Stimulated activated CD4-positive, alpha-beta T cell treated with anti-CD3 and anti-CD28 coated beads, Interleukin-1b, Interleukin-23, amount 100 ng/mL, for 4 hours (primary cell): ENCODE measurements at places on chromosomes 12 and 14.

DNA sequence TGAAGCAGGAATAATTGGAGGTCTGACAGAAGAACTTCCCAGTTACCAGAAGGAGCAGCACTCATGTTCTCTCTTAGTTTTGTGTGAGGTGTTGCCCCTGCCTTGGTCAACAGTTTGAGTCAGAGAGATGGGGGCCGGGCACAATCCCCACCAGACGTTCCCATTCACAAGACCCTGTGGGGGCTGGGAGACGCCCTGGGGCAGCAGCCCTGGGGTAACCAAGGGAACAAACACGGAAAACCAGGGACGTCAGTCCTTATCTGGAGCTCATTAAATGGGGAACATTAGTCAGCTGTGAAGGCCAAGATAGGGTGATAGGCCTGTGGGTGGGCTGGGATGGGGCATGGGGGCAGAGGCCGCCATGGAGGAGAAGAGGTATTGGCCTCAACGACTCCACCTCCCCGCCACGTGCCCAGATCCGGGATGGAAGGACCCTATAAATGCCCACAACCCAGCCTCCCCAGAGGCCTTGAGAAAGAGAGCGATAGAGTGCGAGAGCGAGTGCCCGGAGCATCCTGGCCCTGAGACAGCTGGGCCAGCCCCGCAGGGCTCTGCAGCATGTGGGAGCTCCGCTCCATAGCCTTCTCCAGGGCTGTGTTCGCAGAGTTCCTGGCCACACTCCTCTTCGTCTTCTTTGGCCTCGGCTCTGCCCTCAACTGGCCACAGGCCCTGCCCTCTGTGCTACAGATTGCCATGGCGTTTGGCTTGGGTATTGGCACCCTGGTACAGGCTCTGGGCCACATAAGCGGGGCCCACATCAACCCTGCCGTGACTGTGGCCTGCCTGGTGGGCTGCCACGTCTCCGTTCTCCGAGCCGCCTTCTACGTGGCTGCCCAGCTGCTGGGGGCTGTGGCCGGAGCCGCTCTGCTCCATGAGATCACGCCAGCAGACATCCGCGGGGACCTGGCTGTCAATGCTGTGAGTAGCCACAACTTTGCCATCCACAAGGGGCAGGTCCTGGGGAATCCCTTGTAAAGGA, at the start of gene AQP2:
AQP2 (plus strand) TSS at position 465 of the 979 bp plus-strand sequence; CDS start at position 559, 94 bp downstream.
- no peak for DNase-seq

GRCh38 chr14:101027966-101028365, 124.4 kb upstream of the RTL1 start:
- no peak for DNase-seq

DNA sequence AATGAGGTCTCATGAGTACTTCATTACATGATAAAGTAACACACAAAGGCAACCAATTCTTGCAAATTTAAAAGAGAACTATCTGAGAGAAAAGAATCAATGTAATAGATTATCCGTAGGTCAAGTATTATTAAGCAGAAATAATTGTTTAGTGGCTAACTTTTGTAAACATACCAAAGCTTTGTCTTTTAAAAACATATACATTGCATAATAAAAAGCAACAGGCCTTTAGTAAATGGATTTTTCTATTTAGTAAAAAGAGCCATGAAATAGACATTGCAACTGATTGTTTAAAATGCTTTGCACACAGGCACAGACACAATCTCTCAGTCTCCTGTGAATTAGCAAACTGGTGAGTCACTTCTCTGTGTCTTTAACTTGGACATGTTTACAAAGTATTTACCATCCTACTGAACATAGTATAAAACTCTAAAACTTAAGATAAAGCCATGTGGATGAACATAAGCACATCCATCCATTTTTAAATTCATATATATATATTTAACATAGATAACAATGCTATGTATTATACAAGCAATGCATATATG, 518.7 kb upstream of the MGAT4C start:
- DNase-seq, result no peak

DNA sequence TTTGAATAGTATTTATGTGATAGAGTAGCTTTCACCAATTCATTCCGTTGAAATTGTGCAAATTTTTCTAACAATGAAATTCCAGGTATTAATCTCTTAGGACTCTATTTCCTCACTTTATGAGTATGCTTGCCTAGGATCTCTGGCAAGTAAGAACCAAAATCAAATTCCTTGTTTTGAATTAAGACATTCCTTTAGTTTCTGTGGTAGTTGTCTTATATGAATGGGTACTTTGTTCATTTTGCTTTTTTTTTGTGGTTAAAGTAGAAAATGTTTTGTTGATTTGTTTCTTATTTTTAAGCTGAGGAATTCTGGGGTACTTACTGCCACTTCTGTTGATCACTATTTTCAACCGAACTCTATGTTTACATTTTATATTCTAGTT, 59.8 kb downstream of the KITLG start:
- no peak for DNase-seq

DNA sequence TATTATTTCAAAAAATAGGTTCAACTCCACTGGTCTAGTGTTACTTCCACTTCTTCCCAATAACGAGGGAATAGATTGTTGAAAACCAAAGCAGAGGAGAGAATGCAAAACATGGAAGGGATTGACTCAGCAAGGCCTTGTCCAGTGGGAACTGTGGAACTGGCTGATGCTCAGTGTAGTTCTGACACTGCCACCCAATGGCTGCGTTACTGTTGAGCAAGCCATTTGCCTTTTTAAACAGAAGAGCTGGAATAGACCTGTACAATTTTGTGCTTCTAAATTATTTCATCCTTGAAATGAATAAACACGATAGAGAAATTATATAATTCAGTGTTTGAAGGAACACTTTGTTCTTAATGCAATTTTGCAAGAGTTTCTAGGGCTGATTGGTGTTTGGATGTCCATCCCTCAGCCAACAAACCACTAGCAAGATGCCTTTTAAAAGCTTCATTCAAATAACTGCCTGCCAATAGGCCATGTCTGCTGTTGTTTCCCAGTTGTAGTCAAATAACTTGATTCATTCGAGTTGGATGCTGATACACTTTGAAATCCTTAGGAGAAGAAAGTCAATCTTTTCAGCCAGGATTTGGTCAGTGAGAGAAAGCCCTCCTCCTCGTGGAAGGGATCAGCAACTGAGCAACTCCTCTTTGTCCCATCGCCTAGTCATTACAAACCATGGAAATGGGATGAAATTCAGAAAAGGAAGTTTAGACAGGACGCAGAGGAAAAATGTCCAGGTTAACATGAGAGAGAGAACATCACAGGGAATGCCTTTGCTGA, 7.3 kb upstream of the MGP start:
- no peak for DNase-seq

DNA sequence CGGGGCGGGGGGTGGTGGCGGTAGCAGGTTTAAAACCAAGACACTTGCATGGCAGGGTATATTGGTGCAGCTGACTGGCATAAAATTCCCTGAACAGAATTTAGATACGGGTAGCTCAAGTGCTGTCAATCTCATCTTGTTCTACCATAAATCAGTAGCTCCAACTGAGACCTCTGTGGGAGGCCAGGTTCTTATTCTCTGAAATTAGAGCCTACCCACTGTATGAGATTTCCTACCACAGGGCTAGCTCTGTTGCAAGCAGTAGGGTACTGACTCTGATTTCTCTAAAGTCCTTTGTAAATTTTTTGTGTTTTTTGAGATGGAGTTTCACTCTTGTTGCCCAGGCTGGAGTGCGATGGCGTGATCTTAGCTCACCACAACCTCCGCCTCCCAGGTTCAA, 3.3 kb upstream of the RPLP0 start:
- no peak for DNase-seq

GRCh38 chr12:104870797-104871196, 87.3 kb downstream of the SLC41A2 start:
- no peak for DNase-seq

GRCh38 chr14:93375673-93376156, 28.7 kb downstream of the COX8C start:
- no peak for DNase-seq
